ENCODE measurements at places on chromosomes 16 and 17. TPM values are rescaled to one million over a fixed set of nuclear protein-coding genes. Genes with fewer than 3 reads are reported as not detected.

Gene DPEP3
- total RNA-seq: not detected

Gene WNT9B
- total RNA-seq: 0.90 TPM

Gene ZNF624
- 5.5 TPM for total RNA-seq

Gene APOBR
- 1.5 TPM for total RNA-seq

Gene KRT9
- not detected for total RNA-seq

Gene HSD17B1
- 0.78 TPM for total RNA-seq

Gene KRTAP9-8
- total RNA-seq: not detected

Gene SLC5A11
- total RNA-seq: not detected

Gene HOXB1
- not detected for total RNA-seq

Gene NLRC3
- total RNA-seq: 0.84 TPM

Gene HS3ST3B1
- total RNA-seq: 1.0 TPM

Gene SP6
- total RNA-seq: 0.78 TPM

Gene SBK1
- not detected for total RNA-seq

Gene DHRS7C
- total RNA-seq: not detected

- no peak for DNase-seq
These were observed 9.8 kb downstream of the ADAM11 start for GRCh38 chr17:44768505-44769142.

DNA sequence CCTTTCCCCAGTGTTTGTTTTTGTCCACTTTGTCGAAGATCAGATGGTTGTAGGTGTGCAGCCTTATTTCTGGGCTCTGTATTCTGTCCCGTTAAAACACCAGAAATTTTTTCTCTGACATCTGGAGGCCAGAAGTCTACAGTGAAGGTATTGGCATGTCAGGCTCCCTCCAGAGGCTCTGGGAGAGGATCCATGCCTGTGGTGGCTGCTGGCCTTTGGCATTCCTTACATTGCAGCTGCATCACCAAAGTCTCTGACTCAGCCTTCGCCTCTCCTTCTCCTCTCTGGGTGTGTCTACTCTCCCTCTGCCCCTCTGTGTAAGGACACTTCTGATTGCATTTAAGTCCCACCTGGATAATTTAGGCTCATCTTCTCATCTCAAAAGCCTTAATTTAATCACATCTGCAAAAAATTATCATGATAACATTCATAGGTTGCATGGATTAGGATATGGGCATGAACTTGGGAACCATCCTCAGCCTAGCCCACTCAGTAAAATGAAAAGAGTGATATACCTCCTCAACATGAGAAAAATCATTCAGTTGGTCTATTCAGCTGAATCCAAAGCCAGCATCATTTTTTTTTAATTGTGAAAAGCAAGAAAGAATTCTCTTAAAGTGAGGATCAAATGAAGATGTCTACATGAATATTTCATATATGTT is 78.0 kb downstream of the MAP2K6 start:
- no peak for DNase-seq

GRCh38 chr17:9309216-9309615 is 266.4 kb downstream of the STX8 start:
- no peak for DNase-seq

DNA sequence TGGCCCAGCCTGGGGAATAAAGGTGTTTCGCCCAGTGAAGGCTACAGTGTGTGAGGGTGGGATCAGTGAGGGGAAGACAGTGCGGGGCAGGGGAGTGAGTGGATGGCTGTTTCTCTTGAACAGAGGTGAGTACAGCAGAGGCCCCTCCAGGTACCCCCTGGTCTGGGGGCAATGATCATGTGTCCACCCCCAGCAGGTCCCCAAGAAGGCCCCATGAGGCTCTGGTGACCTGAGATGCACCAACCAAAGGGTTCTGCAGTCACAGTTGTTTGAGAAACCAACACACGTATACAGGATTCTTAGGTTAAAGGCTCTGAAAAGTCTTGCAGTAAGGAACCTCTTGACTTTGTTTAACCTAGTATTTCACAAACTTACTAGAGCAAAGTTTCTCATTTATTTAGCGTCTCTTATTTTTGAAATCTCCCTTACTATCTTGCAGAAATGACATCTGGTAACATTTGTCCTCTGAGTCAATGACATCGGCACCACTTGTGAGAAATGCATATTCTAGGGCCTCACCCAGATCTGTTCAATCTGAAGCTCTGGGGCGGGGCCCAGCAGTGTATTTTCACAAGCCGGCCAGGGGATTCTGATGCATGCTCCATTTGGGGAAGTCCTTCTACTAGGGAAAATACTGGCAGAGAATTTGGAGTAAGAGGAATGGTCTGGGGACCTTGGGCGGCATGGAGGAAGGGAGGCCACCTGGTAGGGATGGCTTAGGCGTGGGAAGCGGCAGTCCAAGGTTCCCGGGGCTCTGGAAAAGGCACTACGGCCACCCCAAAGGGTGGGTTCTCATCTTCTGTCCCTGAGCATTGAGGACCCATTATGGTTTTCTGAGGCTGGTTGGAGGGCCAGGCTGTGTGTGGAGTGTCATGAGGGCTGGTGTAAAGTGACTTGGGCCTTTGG is 217.3 kb downstream of the NTN1 start:
- DNase-seq: no peak

DNA sequence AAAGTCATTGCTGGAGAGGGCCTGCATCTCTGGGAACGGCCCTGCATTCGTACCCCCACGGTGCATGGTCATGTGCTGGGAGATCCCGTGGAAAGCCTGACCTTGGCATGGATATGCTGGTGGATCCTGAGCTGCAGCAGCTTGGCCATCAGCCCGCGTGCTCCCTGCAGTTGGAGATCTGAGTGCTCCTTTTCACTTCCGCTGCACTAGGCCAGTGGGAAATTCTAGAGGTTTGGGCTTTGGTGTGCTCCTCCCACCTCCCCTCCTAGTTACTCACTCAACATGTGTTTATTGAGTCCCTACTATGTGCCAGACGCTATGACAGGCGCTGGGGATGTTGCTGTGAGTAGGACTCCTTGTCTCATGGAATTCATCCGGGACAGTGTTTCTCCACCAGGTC is 91.1 kb downstream of the RGS9 start:
- DNase-seq: no peak

GRCh38 chr16:1461146-1461545 is 13.7 kb downstream of the CLCN7 start:
- no peak for DNase-seq

DNA sequence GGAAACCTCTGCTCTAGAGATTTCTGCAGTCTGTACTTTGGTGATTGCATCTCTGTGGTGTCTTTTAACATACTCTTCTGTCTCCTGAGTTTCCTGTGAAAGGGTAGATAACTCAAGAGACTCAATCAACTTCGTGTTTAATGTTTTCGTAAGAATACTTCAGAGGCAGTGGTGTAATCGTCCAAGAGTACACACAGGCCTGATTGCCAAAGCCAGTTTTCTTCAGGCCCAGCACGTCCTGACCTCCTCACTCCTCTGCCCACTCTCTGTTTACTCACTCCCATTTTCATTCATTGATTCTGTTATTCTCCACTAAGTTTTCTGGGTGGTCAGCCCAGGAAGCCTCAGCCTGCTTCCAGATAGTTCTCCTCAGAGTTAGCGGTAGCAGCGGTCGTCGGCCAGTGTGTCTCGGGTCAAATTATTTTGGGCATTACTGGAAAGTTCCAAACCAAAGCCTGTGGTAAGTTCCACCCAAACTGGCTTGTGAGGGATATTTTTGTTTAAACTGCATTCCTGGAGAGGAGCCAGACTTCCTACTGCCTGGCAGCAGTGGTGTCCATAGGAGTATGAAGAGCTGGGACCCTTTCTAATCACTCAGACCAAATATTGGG is 293.2 kb downstream of the WWOX start:
- no peak for DNase-seq

DNA sequence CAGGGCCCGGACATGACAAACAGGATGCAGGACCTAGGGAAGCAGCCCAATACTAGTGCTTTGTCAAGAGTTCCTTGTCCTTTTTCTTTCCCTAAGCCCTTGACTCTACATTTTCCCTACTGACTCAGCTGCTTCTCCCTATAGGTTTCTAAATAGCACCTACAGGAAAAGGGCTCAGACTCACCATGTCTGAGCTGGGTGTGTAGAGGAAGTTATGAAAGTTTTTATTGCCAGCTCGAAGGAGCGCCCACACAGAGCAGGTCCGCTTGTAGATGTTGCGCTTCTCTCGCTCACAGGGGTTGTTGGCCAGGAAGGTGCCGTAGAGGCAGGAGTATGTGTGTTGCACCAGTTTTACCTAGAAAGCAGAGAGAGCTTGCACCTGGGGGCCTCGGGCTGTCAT is 10.6 kb downstream of the MTMR4 start:
- DNase-seq: no peak

GRCh38 chr17:4903051-4903818 is at the start of gene CHRNE:
TSS of gene CHRNE (minus strand) at chr17:4903098. CDS start at chr17:4903063, 35 bp downstream.
- peak; percentile 80 for DNase-seq

DNA sequence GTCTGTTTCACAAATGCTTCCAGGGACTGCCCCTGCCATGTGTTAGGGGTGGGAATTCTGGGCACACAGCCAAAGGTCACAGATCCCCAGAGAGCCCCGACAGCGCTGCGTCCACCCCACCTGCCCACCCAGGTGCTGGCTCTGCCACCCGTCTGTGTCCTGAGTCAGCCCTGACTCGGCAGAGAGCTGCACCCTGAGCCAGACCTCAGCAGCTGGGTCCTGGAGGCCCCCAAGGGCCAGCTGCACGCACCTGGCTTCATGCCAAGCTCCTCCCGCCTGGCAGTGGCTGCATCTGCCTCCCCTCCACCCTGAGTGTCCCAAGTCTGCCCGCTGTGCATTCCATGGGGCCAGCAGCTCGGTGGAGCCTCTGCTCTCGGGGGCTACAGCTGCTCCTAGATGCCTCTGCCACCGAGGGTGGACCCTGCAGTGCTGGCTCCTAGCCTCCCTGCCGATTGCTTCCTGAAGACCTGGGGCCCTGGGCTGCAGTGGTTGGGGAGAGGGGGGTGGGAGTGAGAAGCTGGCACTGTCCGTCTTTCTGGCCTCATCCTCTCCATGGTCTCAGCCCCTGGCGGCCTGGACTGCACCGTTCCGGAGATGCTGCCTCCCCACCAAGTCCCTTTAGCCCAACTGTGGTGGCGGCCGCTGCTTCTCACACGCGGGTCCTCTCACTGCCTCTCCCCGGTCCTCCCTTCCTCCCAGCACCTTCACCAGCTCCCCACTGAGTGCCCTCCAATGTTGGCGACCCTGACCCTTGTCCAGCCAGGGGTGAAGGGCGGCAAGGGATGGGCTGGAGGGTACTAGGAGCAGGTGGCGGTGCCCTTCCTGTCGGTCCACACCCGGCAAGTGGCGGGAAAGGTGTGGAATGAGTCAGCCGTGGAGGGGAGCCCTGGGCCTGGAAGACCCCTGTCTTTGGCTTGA is 3.0 kb downstream of the SECTM1 start:
- DNase-seq: no peak

DNA sequence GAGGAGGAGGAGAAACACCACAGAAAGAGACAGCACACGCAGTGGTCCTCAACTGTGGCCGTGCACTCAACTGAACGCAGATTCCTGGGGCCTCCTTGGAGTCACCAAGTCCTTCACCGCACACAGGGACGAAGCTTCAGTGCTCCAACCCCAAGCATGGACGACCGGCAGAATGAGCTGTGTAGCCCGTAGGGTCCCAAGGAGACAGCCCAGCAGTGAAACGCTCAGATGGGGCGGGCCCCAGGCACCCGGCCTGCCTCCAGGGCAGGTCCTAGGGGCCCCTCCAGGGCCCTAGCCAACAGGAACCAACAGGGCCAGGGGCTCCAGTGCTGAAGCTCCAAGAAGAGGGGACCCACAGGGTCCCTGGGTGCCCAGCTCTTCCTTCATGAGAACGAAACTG is 13.2 kb downstream of the RAB40B start:
- DNase-seq: no peak

- DNase-seq: peak; percentile 59
These were observed 2.3 kb upstream of the ACTG1 start for GRCh38 chr17:81514739-81515529.

- no peak for DNase-seq
These were observed 2.7 kb upstream of the PDE6G start for GRCh38 chr17:81659038-81659437.

DNA sequence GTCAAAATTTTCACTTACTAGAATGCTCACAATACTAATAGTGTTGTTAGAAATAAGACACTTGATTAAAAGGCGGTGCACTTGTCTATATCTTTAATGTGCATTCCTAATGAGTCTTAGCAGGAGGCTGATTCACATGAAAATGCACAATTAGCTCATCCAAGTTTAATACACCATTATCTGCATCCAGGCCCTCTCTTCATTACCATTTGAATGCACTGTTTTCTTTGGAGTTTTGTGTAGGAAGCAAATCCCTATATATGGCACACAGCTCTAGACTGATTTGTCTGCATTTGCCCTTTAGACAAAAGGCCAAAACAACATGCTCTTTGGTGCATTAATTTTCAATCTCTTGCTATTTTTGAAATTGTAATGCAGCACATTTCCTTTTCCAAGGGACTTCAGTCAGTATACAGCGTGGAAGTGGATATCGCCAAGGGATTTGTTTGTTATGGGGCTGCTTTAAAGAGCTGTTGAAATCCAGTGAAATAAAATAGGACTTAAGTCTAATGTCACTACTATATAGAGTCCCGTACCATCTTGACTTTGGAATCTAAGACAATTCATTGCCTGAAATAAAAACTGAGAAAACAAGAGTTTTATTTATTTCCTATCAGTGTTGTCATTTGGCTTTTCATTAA is 257.6 kb upstream of the CPHXL start:
- no peak for DNase-seq

DNA sequence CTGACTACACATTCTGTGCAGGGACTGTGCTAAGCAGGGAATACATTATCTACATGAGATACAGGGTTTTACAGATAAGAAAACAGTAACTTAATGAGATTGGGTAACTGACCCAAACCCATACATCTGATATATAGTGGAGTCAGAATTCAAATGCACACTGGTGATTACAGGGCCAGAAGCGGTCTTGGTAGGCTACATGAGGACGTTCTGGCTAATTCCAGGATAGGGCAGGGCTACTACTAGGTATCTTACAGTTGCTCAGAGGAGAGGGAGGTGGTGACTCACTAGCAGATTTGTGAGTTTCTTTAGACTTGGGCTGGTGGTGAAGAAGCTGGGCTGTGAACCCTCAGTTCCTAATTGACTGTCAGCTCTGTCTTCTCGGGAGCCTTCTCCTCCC is 21.4 kb downstream of the TRIM16 start:
- DNase-seq: no peak

DNA sequence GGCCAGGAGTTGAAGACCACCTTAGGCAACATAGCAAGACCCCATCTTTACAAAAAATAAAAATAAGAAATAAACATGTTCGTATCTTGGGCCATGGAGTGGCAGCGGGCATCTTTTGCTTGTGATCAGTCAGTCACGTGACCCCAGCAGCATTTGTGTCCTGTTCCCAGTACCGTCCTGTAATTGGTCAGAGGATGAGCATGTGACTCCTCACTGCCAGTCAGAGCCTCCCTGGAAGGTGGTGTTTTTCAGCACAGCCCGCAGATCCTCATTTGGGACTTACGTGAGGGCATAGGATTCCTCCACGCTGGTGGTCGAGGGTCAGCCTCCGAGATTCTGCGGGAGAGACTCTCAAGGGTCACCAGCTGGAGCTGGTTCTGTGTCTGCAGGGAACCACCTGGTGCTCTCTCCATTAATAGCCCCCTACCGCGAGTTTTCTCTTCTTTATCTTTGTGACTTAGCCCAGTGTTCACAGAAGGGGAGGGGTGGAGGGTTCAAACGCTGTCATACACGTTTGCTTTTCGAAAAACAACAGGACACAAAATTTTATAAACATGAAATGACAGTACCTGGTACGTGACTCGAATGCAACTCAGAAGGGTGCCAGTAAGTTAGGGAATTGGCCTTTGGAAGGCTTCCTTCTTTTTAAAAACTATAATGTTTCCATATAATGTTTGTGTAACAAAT is 17.2 kb downstream of the MRC2 start:
- DNase-seq: no peak

- no peak for DNase-seq
These were observed 1.4 kb upstream of the NAE1 start for GRCh38 chr16:66832190-66832589.

GRCh38 chr16:73172241-73172972 is 124.5 kb upstream of the ZFHX3 start:
- DNase-seq: peak; percentile 69

All from tibial nerve (tissue), 4 donors.